ENCODE measurements at places on chromosomes 16 and 17.

- DNase-seq = peak; percentile 96
Measured at GRCh38 chr17:4948166-4948930, at the start of gene PFN1. TSS of gene PFN1 (minus strand) at chr17:4948530. CDS start at chr17:4948394, 136 bp downstream.

- peak; percentile 56 for DNase-seq
Measured at GRCh38 chr16:72092832-72093447, 480 bp downstream of the TXNL4B start.

- no peak for DNase-seq
Measured at GRCh38 chr17:42291129-42291528, 2.8 kb downstream of the STAT5A start.

- no peak for DNase-seq
Measured at GRCh38 chr16:23561586-23561985, 4.1 kb downstream of the UBFD1 start.

GRCh38 chr16:50197582-50197981 lies 44.5 kb downstream of the TENT4B start:
- DNase-seq = no peak

GRCh38 chr16:89909777-89910716 lies 8.6 kb upstream of the MC1R start:
- peak; percentile 91 for DNase-seq

DNA sequence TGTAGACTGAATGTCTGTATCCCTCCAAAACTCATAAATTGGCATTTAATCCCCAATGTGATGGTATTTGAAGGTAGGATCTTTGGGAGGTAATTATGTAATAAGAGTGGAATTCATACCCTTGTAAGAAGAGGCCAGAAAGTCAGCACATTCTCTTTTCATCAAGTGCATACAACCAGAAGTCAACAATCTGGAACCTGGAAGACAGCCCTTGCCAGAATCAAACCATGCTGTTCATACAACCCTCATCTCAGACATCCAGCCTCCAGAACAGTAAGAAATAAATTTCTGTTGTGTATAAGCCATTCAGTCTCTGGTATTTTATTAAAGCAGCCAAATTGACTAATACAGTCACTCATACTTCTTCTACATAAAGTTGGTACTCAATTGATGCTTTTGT lies 481.0 kb upstream of the SOX9 start:
- DNase-seq = no peak

- no peak for DNase-seq
Measured at GRCh38 chr16:10938796-10939648, 3.2 kb downstream of the DEXI start.

- DNase-seq = peak; percentile 73
Measured at GRCh38 chr16:79286646-79287423, 313.7 kb downstream of the MAF start.

DNA sequence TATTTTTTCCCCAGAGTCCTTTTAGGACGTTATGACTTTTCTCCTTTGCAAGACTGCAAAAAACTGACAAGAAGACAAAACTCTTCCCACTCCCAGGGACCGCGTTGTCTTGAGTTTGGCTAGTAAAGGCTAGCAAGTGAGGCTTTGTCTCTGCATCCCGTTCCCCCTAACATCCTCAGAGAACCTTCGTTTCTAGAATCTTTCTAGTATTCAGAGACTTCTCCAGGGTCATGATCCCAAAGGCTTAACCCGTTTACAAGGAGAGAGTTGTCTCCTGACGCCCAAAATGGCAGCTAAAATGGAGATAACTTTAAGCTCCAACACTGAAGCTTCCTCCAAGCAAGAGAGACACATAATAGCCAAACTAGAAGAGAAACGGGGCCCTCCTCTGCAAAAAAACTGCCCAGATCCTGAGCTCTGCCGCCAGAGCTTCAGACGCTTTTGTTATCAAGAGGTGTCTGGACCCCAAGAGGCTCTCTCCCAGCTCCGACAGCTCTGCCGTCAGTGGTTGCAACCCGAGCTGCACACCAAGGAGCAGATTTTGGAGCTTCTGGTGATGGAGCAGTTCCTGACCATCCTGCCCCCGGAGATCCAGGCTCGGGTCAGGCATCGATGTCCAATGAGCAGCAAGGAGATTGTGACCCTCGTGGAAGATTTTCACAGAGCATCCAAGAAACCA lies 843 bp downstream of the ZNF174 start:
- no peak for DNase-seq

DNA sequence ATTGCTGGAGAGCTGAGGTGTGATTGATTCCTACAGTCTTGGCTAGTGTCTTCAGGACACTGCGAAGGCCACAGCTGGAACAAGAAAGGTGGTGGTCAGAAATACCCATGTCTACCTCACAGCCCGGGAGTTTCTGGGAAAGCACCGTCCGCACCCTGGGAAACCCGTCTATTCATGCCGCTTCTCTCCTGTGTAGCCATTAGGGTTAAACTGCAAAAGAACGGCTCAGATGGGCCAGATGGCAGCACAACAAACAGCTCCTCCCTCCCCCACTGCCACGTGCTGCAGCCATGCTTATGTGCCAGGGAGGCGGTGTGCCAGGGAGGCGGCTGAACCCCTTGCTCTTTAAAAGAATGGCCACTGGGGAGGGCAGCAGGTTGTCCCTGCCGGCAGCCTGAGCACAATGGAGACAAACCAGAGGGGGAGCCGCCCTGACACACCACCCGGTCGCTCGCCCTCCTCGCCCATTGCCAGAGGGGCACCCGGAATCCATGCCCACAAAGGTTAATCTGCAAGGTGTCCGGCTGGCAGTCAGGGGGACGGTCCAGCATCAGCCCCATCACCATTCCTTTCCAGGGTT lies 65.2 kb downstream of the CYTH1 start:
- no peak for DNase-seq

DNA sequence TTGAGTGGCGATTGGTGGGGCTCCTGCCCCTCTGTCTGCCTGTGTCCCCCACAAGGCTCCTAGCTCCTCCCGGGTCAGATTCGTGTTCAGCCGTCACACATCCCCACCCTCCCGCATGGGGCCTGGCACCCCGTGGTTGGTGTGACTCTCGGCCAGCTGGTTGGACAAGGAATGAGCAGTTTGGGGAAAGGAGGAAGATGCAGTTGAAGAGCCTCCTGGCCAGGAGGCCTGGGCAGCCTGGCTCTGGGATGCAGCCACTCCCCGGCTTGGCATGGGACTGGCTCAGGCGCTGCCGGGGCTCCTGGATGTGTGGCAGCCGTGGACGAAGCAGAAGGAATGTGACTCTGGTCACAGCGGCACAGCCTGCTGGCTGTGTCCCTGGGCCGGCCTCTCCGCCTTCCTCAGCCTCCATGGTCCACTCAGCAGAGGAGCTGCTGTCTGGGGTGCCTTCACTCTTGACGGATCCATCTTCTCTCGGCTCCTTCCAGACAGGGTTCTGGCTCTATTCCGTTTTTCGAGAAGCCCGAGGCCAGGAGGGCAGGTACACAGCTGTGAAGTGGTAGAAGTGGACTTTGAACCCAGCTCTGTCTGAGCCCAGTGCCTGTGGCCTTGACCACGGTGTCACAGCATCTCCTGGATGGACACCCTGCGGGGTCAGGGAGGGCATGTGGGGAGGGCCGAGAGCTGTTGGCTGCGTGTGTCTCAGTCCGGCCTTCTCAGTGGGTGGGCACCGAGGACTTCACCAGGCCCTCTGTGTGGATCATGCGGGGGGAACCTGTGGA lies 2.1 kb downstream of the TRAF7 start:
- no peak for DNase-seq
